ENCODE measurements at places on chromosomes 16 and 17. TPM values are rescaled to one million over a fixed set of nuclear protein-coding genes. Genes with fewer than 3 reads are reported as not detected.
A peak's percentile ranks its signal among the peaks of the same experiment; 100 is the strongest.

DNA sequence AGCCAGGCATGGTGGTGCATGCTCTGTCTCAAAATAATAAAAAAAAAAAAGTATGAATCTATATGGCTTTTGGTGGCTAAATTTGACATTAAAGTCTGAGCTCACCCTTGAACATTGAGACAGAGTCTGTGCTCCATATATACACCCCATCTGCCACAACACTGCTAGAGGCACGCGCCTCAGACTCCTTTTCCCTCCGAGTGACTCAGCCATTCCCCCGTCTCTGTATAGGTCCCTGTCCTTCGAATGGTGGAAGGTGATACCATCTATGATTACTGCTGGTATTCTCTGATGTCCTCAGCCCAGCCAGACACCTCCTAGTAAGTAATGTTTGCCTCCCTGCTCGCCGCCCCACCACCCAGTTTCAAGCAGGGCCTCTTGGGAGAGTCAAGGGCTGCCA is 4.5 kb upstream of the EFNB3 start:
- no peak for DNase-seq

- DNase-seq = peak; percentile 8
Measured at GRCh38 chr16:78503602-78504001, 404.1 kb downstream of the WWOX start.

The CACNG3 gene
- total RNA-seq = not detected

DNA sequence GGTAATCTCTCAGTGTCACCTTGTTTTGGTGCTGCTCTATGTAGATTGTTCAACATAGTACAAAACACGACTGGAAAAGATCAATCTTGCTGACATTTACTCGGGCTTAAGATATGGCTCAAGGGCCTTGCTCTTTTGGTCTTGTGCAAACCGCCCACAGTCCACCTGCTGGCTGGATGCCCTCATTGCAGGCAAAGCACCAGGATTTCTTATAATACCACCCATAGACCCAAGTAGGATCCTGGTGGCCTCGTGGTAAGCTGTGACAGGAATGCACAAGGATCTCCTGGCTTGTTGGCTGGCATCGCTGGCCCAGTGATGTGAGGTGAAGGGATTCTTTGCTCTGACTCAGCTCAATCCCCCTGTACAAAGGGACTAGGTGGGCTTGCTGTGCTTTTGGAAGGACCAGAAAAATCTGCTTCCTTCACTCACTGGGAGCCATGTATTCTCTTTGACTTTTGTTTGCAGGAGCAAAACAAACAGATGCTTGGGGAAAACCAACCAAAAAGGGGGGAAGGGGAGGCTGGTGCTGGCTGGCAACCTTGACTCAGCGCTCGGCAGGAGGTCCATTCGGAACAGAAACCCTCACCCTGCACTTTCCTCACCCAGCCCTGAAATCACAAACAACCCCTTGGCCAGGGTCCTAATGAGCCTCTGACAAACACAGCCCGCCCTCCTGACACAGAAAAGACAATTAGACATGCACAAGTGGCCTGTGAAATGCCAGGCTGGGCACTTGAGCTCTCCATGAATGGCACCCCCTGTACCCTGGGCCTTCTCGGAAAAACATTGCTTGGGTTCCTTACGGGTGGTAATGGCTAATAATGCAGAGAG is 36.6 kb upstream of the MED9 start:
- peak; percentile 69 for DNase-seq

DNA sequence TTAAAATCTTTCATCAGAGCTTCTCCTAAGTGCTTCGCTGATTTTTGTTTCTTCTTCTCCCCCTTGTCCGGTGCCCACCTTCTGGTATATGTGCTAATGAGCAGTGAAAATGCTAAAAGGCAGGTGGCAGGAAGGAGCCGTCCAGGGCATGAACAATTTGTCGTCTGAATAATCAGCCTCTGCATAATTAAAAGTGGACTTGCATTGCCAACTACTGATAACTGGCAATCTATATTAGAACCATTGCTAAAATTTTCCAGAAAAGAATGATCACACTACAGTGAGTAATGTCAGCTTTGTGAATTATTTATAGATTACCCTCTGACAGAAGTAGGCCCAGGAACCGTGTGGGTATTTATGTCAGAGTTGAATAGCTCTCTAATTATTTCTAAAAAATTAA is 28.1 kb downstream of the SERPINF1 start:
- no peak for DNase-seq

DNA sequence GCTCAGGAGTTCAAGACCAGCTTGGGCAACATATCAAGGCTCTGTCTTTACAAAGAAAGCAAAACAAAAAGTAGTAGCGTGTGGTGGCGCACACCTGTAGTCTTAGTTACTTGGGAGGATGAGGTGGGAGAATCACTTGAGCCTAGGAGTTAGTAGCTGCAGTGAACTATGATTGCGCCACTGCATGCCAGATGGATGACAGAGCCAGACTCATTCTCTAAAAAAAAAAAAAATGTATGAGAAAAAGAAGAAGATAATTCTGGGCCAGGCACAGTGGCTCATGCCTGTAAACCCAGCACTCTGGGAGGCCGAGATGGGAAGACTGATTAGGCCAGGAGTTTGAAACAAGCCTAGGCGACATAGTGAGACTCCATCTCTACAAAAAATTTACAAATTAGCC is 28.5 kb downstream of the STAT5B start:
- no peak for DNase-seq

Measured in activated naive CD8-positive, alpha-beta T cell treated with anti-CD3 and anti-CD28 coated beads for 36 hours (primary cell).